ENCODE measurements at places on chromosomes 16 and 17.
A peak's percentile ranks its signal among the peaks of the same experiment; 100 is the strongest.

GRCh38 chr17:64747938-64748540 lies 85.9 kb upstream of the SMURF2 start:
- no peak for DNase-seq

DNA sequence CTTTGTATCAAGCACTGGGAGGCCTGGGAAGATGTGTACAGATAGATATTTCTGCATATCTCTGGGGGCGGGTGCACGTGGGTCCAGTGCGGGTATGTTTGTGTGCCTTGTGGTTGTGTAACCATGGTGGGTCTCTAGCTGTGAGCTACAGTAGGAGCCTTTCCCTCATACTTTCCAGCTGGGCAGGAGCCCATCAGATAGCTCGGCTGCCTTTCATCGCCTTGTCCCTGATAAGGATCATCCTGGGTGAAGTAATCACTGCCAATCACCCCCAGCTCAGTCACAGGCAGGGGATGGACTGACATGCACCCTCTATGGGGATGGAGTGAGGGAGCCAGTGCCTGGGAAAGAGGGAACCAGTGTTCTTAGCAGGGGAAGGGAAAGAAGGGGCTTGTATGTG lies 3.2 kb upstream of the SCRN2 start:
- no peak for DNase-seq

GRCh38 chr16:76634847-76635697 lies 357.9 kb downstream of the CNTNAP4 start:
- DNase-seq: no peak

- DNase-seq: no peak
Observed at GRCh38 chr16:23843143-23843542, 7.4 kb downstream of the PRKCB start.

DNA sequence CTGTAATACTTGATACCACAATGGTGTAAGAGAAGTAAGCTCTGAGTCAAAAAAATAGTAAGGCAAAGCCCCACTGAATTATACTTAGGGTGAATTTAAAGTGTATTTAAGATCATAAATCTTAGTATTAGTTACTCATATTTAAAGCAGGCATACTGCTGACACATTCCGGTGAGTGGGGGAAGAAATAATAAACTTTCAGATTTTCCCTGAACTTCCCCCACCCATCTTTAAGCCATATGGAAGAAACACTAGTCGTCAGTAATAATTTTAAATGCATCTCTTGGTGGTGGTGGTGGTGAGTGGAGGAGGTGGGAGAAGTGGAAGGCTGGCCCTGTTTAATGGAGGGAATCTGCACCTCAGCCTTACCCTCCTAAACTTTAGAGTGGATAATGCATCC lies 20.5 kb downstream of the MPHOSPH6 start:
- DNase-seq: no peak

- DNase-seq: no peak
Observed at GRCh38 chr17:77968788-77969187, 10.3 kb downstream of the TNRC6C start.

DNA sequence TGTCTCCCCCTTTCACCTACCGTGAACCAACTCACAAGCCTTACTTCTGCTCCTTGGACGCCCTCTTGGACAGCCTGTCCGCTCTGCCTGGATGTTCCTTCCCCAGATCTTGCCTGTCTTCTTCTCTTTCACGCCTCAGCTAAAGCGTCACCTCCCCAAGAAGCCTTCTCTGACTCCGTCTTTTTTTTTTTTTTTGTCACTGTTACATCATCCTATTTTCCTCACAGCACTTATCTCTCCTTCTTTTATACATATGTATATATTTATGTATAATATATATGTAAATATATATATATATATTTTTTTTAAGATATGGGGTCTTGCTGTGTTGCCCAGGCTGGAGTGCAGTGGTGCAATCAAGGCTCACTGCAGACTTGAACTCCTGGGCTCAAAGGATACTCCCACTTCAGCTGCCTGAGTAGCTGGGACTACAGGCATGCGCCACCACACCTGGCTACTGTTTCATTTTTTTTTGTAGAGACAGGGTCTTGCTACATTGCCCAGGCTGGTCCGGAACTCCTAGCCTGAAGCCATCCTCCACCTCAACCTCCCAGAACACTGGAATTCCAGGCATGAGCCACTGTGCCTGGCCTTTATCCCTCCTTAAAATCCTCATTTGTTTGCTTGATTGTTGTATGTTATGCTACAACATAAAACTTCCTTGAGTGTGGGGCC lies 16.5 kb upstream of the AKTIP start:
- DNase-seq: no peak

DNA sequence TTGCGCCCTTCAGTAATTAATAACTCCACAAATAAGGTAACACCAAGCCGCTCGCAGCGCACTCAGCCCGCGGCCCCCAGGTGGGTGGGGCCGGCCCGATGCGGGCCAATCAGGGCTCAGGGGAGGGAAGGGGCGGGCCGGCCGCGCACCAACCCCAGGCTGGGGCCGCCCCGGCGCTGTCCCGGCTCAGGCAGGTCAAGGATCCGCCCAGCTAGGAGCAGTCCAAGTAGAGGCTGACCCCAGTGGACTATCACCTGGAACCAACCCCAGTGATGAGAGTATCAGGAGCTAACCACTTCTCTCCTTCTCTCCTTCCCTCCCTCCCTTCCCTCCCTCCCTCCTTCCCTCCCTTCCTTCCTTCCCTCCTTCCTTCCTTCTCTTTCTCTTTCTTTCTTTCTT lies 110.8 kb downstream of the C16orf78 start:
- peak; percentile 34 for DNase-seq

- no peak for DNase-seq
Observed at GRCh38 chr16:28821874-28822519, 802 bp upstream of the ATXN2L start.

DNA sequence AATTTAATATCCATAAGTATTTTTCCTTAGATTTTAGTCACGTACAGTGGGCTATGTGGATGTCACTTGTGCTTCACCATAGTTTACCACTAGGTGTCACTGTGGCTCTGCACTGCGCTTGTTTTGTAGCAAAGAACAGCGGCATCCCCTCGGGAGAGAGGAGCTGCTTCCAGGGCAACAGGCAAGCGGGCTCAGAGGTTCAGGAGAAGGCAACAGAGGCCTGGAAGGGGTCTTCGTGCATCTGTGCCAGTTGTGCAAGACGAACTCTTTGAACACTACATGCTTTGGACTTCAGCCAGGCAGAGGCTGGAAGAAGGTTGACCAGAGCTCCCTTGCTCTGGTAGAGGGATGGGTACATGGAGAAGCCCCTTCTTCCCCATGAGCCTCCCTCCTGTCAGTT lies 20.6 kb downstream of the CYB561 start:
- peak; percentile 71 for DNase-seq

DNA sequence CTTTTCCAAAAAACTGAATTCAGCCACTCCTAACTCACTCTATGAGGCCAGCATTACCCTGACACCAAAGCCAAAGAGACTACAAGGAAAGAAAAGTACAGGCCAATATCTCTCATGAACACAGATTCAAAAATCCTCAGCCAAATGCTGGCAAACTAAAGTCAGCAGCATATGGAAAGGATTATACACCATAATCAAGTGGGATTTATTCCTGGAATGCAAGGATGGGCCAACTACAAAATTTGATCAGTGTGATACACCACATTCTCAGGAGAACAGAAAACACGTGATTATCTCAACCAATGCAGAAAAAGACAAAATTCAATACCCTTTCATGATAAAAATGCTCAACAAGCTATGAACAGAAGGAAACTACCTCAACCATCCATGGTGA lies 7.7 kb upstream of the AATK start:
- DNase-seq: no peak

- no peak for DNase-seq
Observed at GRCh38 chr17:58281511-58282011, 826 bp upstream of the MPO start.

GRCh38 chr17:72566671-72567484 lies 446.1 kb downstream of the SOX9 start:
- no peak for DNase-seq

DNA sequence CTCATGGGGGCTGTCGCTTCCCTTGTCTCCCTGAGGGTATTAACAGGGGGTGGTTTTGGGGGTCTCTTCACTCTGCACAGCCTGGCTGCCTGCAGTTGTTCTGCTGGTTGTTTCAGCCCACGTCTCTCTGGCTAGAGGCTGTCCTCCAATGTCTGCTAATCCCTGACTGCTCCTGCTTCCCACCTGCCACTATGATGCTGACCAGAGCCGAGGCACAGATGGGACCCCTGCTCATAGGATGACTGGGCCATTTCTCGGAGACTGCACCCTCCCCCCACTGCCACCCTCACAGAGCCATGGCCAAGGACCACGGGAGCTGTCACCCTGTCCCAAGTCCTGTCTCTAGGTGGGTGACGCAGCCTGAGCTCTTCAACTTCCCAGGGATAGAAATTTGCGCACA lies 1.6 kb upstream of the ACSF3 start:
- DNase-seq: no peak

- no peak for DNase-seq
Observed at GRCh38 chr16:18958621-18959029, 25.1 kb upstream of the TMC7 start.

- DNase-seq: no peak
Observed at GRCh38 chr16:5885521-5885920, 787.9 kb upstream of the EEF2KMT start.

GRCh38 chr17:72053036-72053435 lies 67.8 kb upstream of the SOX9 start:
- DNase-seq: no peak

DNA sequence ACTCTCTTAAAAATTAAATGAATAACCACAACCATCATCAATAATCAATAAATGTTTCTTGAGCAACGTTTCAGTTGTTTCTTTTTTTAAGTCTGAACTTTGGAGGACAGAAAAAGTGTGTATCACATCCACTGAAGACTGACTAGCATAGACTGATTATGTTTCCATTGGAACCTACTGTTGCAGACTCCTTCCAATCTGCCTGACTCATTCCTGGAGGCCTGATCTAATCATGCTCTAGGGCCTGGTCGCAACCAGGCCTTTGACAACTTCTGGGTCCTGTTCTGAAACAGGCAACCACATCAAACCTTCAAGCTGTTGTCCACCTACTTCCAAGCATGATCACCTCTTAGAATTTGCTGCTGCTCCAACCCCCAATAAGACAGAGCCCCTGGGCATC lies 109.2 kb upstream of the NUDT7 start:
- no peak for DNase-seq

DNA sequence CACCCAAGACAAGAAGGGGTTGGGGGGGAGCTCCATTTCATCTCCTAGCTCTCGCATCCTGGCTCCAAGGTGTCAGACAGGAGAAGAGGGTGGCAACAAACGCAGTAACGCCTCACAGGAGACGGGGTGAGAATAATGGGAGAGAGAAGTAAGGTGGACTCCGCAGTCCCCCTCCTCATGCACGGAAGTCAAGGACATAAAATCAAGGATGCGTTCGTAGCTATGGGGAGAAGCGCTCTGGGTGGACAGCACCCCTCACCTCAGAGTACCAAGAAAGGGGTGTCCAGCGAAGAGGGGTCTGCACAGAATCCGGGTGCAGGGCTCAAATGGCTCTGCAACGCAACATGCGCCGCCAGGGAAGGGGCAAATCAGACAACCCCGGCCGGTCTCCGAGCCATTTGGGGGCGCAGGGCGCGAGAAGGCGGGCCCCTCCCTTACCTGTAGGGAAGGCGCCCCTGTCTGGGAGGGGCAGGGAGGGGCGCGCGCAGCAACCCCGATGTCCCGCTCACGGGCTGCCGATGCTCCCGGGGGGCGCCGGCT lies 555 bp downstream of the HDAC5 start:
- DNase-seq: peak; percentile 36

DNA sequence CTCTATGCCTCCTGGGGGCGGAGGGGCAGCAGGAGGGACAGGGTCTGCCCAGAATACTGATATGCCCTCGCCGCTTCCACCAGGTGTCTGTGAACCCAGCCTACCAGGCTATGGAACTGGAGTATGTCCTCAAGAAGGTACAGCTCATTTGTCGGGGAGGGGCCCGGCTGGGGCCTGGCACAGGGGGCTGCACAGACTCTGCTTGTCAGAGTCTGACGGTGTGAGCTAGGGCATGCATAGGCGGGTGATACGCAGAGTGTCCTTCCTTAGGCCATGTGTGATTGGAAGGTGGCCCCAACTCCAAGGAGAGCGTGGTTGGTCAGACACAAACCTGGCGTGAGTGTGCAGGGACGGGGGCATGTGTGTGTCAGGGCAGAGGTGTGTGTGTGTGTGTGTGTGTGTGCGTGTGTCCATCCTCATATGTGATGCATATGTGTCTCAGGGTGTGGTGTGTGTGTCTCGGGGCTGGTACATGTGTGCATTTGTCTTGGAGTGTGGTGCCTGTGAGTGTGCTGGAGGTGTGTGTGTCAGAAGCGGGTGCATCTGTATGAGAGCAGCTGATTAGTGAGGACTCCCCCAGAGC lies 7.0 kb downstream of the CHAD start:
- no peak for DNase-seq

- DNase-seq: no peak
Observed at GRCh38 chr16:81388357-81388756, 56.3 kb upstream of the CMIP start.

- no peak for DNase-seq
Observed at GRCh38 chr17:64676763-64677162, 14.7 kb upstream of the SMURF2 start.

GRCh38 chr17:49850772-49851386 lies 3.0 kb upstream of the TAC4 start:
- DNase-seq: peak; percentile 15

- peak; percentile 84 for DNase-seq
Observed at GRCh38 chr16:26598061-26598460, 468.7 kb upstream of the C16orf82 start.

DNA sequence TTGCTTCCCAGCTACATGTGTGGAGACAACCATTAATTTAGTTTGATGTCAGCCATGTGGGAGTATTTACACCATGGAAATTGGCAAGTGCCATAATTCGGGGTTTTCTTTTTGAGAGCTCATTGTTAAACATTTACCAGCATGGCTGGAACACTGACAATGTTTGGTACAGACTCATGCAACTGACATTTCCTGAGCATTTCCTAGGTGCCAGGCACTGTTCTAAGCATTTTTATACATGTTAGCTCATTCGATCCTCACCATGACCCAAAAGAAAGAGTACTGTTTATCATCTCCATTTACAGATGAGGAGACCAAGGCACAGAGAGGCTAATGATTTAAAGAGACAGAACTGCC lies 86.9 kb downstream of the FOXL1 start:
- no peak for DNase-seq

DNA sequence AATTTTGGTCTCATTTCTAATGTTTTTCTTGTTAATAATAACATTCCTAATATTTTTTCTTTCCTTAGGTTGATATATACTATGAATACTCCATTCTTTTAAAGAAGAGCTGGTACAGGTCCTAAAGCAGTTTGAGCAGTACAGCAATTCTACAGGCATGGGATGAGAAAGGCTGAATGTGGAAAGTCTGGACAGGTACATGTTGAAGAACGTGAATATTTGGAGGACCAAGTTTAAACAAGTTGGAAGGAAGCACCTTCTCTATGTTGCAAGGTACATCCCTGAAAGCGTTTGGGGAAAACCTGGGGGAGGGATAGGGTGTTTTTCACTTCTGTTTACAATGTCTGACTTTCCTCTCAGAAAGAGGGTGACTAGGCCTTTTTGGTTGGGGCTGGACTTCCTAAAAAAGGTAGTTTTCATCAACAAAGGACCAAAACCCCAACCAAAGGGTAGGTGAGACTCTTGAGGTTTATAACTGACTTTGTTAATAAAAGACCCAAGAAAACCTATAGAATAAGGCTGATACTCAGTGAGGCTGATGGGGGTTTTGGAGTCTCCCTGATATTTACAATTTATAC lies 95.9 kb upstream of the AXIN2 start:
- DNase-seq: peak; percentile 10

All from activated T-cell treated with anti-CD3 and anti-CD28 coated beads, Interleukin-2, amount 50 U/mL, for 72 hours (primary cell).